Activated naive CD4-positive, alpha-beta T cell treated with anti-CD3 and anti-CD28 coated beads for 36 hours (primary cell): ENCODE measurements at places on chromosomes 3 and 15.

GRCh38 chr3:14359348-14359747 lies 43.1 kb upstream of the SLC6A6 start:
- DNase-seq, result no peak

DNA sequence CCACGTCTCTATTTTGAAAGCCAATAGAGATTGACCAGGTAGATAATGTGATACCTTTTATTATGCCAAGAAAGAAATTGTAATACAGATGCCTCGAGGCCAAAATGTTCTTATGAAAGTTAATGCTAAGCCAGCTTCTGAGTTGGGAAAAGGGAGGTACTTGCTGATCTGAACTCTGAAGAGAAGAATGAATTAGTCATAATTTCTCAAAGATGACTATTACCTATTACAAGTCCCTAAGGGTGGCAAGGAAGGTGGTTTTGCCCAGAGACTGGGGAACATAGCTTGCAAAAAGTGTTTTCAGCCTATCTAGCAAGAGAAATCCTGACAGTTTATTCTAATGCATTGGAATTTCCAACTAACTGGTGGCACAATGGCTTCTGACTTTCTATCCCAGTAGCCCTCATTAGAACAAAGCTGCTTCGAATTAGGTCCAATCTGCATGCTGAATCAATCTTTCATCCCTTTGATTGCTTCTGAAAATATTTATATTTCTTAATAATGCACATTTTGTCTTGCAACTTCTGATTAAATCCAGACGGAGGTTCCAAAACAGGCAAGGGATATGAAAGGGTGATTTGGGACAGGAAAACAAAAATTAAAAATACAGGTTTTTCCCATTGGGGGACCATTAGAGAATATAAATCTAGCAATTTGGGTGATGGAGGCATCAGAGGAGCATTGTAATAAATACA lies 17.7 kb upstream of the NR2F2 start:
- no peak for DNase-seq

DNA sequence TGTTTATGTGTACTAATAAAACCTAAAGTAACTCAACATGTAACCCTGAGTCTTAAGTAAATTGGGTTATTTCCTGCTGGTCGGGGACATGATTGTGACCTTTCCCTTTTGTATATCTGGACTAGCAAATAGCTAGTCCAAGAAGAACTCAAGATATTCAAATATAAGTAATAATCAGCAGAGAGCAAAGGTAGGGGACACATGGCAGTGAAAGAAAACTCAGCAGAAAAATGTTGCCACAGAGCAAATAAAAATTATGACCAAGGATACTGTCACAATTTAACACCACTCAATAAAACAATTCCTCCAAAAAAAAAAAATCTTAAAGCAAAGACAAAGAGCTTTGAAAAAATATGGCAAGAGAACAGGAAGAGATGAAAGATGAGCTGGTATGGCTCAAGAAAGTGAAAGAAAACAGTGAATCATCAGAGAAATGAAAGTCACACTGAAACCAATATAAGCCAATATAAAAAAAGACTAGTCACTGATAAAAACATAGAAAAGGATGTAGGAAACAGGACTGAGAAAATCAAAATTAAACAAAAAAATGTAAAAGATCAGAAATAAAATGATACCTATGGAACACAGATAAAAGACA lies 43.4 kb downstream of the HLTF start:
- DNase-seq, result no peak

DNA sequence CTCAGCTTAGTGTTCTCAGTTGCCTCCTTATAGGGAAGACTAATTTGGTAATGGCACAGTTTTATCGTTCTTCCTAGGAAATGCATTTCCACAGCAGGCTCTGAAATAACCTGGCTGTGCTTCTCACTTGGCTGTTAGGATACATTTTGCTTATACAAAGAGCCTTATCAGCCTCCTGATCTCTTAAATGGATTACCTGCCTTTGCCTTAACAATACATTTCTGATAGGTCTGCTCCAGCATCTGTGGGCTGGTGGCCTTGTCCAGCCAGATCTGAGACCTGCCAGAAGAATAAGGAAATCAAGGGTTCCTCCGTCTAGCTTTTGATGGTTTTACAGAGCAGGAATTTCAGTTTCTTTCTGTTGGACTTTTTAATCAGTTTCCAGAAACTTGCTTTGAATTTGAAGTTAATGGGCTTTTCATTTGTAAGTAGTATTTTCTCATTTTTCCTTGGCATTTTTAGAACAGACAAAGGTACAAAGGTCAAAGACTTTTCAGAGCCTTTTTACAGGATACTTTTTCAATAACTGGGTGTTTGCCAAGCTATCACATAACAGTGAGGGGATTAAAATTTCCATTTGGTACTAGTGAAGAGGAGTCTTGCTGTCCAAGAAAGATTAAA lies 116.3 kb downstream of the AKAP13 start:
- DNase-seq, result no peak

- DNase-seq, result no peak
Observed at GRCh38 chr3:29331456-29332194, 50.8 kb downstream of the RBMS3 start.

DNA sequence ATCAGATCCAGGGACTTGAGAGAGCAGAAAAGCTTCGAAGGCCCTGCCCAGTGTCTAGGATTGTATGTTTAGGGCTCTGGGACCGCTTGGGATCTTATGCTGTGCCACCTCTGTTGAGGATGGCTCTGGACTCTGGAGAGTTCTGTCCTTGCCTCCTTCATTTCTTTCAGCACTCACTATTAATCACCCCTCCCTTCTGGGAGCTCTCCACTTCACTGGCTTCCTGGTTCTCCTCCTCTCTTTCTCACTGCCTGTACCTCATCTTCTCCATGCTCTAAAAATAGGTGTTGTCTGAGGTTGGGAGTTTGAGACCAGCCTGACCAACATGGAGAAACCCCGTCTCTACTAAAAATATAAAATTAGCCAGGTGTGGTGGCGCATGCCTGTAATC lies 17.3 kb downstream of the MAPKBP1 start:
- no peak for DNase-seq

GRCh38 chr3:167750272-167750971 lies 14.9 kb downstream of the SERPINI1 start:
- peak; percentile 8 for DNase-seq

- no peak for DNase-seq
Observed at GRCh38 chr15:72033285-72033684, 84.7 kb downstream of the MYO9A start.

GRCh38 chr3:18723206-18723810 lies 298.2 kb upstream of the SATB1 start:
- DNase-seq, result no peak

DNA sequence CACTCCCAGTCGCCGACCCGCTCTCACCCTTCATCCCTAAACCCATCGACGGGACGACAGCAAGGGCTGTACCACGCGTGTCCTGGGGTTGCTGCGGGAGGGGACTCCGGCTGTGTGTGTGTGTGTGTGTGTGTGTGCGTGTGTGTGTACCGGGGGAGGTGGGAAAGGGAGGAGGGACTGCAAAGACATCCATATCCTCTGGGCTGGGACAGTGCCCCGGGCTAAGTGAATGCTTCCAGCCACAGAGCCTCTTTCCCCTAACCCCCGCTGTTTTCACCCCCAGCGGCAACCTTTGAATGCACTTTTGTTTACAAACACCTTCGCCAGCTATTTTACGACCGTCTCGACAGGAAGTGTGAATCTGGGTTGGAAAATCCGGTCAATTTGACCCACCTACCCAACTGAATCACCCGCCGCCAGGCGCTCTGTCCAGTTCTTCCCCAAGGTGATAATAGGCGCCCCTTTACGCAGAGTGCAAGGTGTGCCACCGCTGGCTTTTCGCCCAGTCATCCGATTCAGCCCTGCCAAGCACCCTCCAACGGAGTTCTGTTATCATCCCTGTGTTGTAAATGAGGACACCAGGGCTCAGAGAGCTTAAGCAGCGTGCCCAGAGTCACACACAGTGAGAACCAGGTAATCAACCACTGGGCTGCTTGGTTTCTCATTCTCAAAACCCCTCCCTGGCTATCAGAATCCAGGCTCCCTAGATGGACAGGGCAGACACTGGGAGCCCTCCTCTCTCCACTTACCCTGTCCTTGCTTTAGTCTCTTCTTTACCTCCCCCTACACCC lies 739 bp upstream of the AMOTL2 start:
- no peak for DNase-seq

GRCh38 chr3:46934498-46935167 lies 41.9 kb downstream of the CCDC12 start:
- DNase-seq, result no peak
